ENCODE measurements at places on chromosomes 6 and 20.

DNA sequence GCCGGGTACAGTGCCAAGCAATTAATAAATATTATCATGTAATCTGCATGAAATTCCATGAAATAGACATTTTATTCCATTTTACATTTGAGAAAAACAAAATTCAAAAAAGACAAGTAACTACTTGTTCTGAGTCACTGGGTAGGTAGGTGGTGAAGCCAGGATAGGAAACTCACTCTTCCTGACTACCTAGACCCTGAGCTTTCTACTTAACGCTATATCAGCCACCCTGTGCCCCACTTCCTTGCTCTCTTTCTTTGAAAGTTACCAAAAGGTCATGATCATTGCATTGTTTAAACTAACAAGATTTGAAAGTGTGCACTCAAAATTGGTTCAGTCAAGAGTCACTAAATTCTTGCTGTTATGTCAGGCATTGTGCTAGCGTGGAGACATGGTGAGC is 235.7 kb downstream of the CD83 start:
- no peak for DNase-seq

GRCh38 chr6:75748743-75749538 is at the start of gene MYO6:
Gene MYO6 (plus strand): TSS chr6:75749239. CDS start chr6:75817548, 68,309 bp downstream.
- peak; percentile 48 for DNase-seq

DNA sequence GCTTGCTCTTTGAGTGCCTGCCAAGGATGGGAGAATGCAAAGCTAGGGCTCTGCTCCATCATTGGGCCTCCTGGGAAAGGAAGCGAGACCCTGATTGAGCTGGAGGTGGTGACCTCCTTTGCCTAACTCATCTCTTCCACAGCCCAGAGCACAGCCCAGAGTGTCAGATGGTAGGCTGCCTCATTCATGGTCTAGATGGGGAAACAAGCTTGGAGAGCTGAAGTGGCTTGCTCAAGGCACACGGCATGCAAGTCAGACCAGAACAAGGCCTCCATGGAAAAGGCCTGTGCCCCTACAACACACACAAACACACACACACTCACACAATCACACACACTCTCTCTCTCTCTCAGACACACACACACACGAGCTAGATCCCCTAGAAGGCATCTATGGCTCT is 17.5 kb downstream of the TGM3 start:
- no peak for DNase-seq

DNA sequence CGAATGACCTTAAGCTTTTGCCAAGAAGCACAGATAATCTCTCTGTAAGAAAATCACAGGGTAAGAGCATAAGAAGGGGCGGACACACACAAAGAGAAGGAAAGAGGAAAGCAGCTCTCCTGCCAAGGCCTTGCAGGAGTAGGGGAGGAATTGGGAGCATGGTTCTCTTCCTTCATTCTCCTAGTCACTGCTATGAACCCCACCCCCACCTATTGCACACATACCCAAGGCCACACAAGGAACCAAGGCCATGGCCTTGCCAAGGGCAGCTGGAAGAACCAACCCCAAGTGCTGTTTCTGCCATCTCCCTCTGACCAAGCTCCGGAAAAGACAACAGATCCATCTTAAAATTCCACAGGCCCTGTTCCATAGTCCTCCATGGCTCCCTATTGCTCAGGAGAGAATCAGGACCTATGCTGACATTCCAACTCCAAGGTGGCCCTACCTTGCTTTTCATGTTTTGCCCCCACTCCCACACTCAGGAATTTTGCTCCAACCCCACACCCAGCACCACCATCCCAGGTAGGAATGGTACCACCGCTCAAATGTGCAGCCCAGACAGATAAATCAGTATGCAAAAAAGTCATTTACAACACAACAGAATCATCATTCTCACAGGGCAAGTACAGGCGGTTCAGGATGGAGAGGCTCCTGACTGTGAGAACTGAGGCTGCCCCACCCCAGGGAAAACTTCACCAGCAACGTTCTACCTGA is 31.3 kb downstream of the TRAM2 start:
- no peak for DNase-seq

- DNase-seq = no peak
Observed at GRCh38 chr6:38323216-38323615, 316.5 kb downstream of the BTBD9 start.

DNA sequence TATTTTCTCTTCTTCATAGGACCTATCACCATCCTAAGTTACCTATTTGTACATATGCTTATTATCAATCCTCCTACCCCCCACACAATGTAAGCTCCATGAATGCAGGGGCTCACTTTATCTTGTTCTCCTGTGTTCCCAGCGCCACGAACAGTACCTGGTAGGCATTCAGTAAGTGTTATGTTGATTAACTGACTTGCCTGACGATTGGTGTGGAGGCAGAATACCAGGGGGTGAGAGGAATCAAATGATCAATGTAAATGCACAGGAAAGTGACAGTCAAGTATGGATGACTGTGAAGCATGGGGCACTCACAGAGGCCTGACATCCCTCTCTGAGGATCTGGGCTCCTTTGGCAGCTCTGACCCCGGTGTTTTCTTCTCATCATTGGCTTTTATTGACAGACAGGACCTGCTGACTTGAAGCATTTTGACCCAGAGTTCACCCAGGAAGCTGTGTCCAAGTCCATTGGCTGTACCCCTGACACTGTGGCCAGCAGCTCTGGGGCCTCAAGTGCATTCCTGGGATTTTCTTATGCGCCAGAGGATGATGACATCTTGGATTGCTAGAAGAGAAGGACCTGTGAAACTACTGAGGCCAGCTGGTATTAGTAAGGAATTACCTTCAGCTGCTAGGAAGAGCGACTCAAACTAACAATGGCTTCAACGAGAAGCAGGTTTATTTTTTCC is 6.1 kb upstream of the IFT52 start:
- DNase-seq = no peak

DNA sequence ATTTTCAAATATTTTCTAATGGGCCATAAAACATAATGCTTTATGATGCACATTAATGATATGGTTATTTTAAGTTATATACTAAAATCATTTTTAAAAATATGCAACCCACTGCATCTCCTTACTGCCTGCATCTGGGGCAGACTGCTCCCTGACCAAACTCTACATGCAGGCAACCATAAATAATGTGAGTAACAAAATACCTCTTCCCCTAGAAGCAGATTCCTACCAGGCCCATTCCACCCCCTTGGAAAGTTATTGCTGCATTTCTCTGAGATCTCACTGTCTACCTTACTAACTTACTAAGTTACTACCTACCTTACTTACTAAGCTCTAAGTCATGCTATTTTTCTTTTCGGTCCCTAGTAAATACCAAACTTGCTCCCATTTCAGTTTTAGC is 71.8 kb downstream of the ATG5 start:
- DNase-seq = no peak

Measured in effector memory CD8-positive, alpha-beta T cell (primary cell).